ENCODE measurements at places on chromosomes 7 and 10. TPM values are rescaled to one million over a fixed set of nuclear protein-coding genes. Genes with fewer than 3 reads are reported as not detected.

Gene ANAPC16
- total RNA-seq: 119 TPM

Gene RUFY2
- 25.7 TPM for total RNA-seq

Gene CTAGE4
- total RNA-seq: 0.75 TPM

Gene SLC13A1
- not detected for total RNA-seq

Gene SPDYE9
- total RNA-seq: not detected

Gene GPRIN2
- not detected for total RNA-seq

Gene LIPJ
- not detected for total RNA-seq

Gene PPP1R3C
- 0.26 TPM for total RNA-seq

Gene CALHM3
- total RNA-seq: not detected

Gene CYP3A4
- total RNA-seq: 0.53 TPM

Gene CNTNAP2
- total RNA-seq: 0.72 TPM

Gene ANXA8L1
- total RNA-seq: not detected

Gene EIF5AL1
- 0.10 TPM for total RNA-seq

Gene OR2A5
- total RNA-seq: not detected

Gene PLPP4
- total RNA-seq: not detected

Gene CFAP58
- total RNA-seq: not detected

Gene ANKRD61
- total RNA-seq: not detected

Gene MYOZ1
- not detected for total RNA-seq

Measured in T-cell (primary cell).